ELR (cell line): ENCODE measurements at places on chromosomes 16 and 17.

DNA sequence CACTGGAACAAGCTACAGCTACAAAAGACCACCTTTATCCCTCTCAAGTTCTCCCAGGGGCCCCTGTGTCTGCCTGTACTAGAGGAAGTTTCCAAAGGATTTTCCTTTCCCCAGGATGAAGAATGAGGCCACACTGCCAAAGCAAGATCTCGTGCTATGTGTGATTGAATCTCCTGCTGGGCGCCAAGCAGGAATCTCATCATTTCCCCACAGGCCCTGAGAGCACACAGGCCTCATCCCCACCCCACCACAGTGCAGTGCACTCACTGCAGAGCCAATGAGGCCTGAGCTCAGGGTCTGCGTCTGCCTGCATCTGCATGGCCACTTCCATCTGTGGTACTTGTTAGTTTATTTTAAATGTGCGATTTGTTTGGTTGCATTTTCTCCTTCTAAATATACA is 387.4 kb upstream of the ASIC2 start:
- no peak for DNase-seq

DNA sequence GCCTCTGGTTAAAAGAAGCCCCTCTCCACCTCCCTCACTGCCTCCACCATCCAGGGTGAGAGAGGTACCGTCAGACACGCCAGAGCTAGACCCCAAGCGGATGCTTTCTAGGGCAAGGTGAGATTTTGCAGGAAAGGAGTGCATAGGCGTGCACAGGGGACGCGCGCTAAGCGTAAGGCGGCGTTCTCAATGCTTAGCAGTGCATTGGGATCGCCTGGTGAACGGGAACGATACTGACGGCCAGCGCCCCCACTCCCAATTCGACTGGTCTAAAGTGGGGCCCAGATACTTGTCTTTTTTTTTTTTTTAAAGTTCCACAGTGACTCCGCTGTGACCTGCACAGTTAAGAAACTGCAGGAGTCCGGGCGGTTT is 57.9 kb upstream of the CREBBP start:
- no peak for DNase-seq

GRCh38 chr16:63349961-63350360 is 1313.7 kb upstream of the CDH8 start:
- DNase-seq: no peak

- DNase-seq: peak; percentile 66
Measured at GRCh38 chr16:77584205-77584859, 138.0 kb upstream of the NUDT7 start.

- DNase-seq: no peak
Measured at GRCh38 chr16:72845322-72846020, 202.5 kb downstream of the ZFHX3 start.

- DNase-seq: no peak
Measured at GRCh38 chr17:29577001-29577370, 8.5 kb downstream of the TP53I13 start.

GRCh38 chr17:79002291-79002690 is 7.3 kb downstream of the CANT1 start:
- no peak for DNase-seq

DNA sequence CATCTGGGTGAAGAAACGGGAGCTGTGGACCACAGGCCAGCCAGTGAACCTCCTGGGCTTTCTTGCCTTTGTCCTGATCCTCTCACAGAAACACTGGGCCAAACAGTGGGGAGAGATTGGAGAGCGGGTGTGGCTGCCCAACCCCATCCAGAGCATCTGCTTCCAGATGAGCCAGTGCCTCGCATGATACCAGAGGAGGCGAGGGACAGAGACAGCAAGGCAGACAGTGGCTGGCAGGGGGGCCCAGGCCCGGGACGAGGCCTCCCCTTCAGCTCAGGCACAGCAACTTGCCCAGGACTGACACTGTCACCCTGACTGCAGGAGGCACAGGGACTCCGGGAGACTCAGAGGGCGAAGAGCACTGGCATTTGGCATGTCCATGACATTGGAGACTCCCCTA is 12.0 kb downstream of the ARHGEF15 start:
- no peak for DNase-seq
